Bronchial epithelial cell (primary cell): ENCODE measurements at places on chromosomes 13 and 19. TPM values are rescaled to one million over a fixed set of nuclear protein-coding genes. Genes with fewer than 3 reads are reported as not detected.

Gene PSG4
- total RNA-seq, result 0.26 TPM in 1 of 2 replicates, not detected in the other

Gene SBK3
- total RNA-seq, result not detected in 2 replicates

Gene SETDB2
- total RNA-seq, result 5.2 and 5.3 TPM in 2 replicates

Gene CLN5
- total RNA-seq, result 21.1 and 27.0 TPM in 2 replicates

Gene ICAM3
- 5.0 and 5.5 TPM in 2 replicates for total RNA-seq

Gene C19orf67
- not detected in 2 replicates for total RNA-seq

Gene LIM2
- total RNA-seq, result not detected in 2 replicates

Gene KIR2DL4
- total RNA-seq, result not detected in 2 replicates

Gene ZFP30
- total RNA-seq, result 15.0 and 21.1 TPM in 2 replicates

Gene PDE4A
- 0.13 and 0.26 TPM in 2 replicates for total RNA-seq

Gene F10
- 0.26 TPM in 1 of 2 replicates, not detected in the other for total RNA-seq

Gene KLK4
- total RNA-seq, result not detected in 2 replicates

Gene PSG3
- not detected in 2 replicates for total RNA-seq

Gene MED29
- 6.8 and 7.7 TPM in 2 replicates for total RNA-seq

Gene UHRF1
- 2.4 and 5.3 TPM in 2 replicates for total RNA-seq

Gene ATP8B3
- total RNA-seq, result 0.26 and 1.4 TPM in 2 replicates

Gene MYH14
- total RNA-seq, result 6.8 and 44.4 TPM in 2 replicates

Gene CGB5
- 0.26 and 0.64 TPM in 2 replicates for total RNA-seq

Gene KCNC3
- total RNA-seq, result 0.13 TPM in 1 of 2 replicates, not detected in the other

Gene RCBTB1
- total RNA-seq, result 10.4 and 21.3 TPM in 2 replicates
